ENCODE measurements at places on chromosomes 3 and 15.
A peak's percentile ranks its signal among the peaks of the same experiment; 100 is the strongest.

GRCh38 chr3:9211155-9211950 is 38.1 kb downstream of the SRGAP3 start:
- no peak for DNase-seq

DNA sequence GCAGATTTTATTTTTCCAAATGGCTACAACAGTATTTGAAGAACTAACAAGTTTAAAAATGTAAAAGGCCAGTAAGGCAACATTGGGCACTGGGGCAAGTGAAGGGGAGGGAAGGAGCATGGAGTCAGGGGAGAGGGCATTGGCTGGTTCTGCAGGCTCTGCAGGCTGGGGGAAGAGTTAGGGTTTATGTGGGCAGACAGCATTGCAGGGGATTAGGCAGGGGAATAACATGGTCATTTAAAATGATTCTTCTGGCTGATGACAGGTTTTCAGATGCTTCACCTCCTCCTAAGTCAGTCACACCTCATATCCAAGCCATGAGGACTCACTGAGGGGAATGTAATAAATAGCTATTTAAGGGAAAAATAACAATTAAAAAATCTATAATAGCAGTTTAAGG is 52.6 kb downstream of the BTD start:
- no peak for DNase-seq

- no peak for DNase-seq
Measured at GRCh38 chr3:4748701-4749378, 230.4 kb upstream of the BHLHE40 start.

DNA sequence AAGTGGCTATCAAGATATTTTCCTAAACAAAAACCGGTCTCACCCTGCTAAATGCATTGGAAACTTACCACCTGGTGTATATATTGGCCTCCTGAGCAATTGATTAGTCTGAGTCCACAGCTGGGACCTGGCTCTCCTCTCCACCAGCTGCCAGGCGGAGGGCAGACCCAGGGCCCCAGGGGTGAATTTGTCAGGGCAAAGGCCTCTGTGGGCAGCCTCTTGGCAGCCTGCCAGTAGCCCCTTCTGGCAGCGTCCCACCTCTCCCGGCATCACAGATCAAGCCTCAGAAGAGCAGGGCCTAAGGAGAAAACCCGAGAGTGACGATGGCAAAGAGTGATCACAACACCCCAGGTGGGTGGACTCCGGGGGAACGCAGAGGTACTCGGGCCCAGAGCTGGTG is 43.0 kb upstream of the IDH2 start:
- DNase-seq, result no peak

DNA sequence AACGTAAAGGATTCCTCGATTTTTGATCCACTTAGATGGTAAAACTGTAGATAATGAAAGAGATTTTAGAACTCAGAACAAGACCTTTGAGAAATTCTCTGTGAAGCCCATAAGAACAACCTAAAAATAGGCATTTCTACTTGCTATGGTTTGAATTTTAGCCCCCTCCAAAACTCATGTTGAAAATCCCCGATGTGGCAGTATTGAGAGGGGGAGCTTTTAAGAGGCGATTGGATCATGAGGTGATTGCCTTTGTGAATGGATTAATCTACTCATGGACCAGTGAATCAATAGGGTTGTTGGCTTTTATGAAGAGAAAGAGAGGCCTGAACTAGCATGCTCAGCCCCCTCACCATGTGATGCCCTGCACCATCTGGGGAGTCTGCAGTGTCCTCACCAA is 20.2 kb upstream of the AHSG start:
- no peak for DNase-seq

DNA sequence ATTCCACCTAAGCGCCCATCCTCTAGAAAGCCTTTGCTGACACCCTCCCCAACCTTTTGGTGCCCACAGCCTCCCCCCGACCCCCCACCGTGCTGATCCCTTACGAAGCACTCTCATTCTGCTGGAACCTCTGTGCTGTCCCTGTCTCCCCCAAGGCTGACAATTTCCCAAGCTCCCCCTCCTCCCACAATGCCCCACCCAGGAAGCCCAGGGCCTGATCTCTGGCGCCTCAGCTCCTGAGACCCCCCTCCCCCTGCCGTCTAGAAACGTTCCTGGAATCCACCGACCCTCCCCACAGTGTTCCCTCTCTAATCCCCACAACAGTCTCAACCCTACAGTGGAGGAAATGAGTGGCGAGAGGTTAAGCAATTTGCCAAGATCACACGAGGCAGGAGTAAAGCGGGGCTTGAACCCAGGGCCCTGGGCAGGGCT is 18.3 kb downstream of the MYL3 start:
- no peak for DNase-seq

DNA sequence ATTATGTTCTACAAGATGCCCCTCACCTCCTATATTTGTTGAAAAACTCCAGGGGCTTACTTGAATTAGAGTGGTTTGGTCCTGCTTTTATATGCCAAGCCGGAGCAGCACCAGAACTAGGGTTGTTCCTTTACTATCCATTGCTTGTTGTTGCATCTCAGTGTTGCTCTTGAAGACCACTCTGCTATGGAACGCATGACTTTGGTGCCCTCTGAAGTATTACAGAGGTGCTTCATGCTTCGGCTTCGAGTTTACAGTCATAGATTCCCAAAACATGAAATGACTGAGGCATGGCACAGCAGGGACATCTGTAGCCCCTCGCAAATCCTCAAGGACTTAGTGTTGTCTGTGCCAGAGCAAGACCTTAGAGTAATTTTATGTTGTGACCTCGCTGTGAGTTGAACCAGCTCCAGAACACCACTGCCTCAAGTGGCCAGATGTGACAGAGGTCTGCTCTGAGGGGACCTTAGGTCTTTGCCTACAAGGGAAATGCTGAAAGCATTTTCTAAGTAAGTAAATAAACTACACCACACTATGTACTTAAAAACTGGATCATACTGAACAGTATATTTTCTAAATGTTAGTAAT is 67.2 kb upstream of the SIAH2 start:
- peak; percentile 35 for DNase-seq

DNA sequence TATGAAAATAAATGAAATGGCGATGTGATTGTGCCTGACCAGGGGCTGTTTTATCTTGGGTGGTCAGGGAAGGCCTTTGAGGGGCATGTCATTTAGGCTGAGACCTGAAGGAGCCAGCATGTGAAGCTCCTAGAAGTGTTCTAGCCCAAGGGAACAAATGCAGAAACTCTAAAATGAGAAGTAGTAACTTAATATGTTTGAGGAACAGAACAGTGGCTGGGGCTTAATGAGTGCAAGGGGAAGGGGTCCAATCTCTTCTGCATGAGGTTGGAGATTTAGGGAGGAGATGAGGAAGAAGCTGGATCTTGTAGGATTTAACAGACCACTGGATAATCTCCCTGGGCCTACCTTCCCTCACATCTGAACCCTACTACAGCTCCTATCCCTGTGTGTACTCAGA is 110.5 kb downstream of the AKAP13 start:
- DNase-seq, result no peak

DNA sequence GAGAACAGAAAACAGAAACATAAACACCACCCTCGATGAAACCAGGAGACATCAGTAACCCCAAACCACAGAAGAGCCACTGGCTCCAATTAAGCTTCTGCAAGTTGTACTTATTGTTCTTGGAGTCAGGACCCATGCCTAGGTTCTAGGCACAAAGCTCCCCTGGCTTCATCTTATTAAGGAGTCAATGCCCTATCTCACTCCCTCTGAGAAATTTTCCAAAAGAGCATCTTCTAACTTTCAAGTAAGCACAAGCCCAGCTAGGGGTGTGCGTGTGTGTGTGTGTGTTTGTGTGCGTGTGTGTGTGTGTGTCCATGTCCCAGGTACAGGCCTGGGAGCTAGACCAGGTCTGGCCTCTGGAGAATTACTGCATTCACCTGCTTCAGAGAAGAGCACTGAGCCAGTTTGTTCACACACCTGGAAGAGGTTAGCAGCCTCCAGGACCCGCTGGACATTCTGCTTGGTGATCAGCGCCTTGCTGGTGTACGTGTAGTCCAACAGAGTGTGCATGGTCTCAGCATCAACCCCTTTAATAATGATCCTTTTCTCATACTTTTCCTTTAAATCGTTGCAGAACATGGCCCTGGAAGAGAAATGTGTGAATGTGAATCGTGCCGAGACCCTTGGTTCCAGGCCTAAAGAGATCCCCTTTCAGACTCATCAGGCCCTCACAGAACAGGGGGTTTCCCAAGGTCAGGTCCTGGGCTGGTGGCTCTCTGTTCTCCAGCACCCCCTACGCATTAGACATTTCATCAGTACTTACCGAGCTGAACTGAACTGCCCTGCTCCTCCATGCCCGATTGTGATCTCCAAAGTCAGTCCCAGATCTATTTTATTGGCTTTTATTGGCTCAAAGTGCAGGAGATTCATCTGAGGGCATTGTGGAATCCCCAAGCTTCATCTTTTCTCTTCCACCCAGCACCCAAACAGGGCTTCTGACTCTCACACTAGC is 27.8 kb downstream of the KLHL6 start:
- DNase-seq, result no peak

DNA sequence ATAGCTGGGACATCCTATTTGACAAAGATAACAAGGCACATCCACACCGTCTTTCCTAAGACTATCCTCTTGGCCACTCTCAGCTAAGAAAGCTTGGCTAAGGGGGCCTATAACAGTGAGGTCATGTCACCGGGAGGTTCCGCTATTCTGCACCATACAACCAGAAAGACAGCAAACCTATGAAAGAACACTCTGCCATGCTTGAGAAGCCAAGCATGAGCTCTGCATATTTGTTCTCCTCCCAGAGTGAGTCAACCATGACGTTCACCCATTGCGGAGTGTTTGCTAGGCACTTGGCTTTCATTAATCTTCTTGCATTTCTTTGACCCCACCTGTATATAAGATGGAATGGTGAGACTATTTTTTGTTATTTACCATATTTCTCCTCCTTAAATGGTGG is 141.2 kb downstream of the GMNC start:
- DNase-seq, result peak; percentile 25

DNA sequence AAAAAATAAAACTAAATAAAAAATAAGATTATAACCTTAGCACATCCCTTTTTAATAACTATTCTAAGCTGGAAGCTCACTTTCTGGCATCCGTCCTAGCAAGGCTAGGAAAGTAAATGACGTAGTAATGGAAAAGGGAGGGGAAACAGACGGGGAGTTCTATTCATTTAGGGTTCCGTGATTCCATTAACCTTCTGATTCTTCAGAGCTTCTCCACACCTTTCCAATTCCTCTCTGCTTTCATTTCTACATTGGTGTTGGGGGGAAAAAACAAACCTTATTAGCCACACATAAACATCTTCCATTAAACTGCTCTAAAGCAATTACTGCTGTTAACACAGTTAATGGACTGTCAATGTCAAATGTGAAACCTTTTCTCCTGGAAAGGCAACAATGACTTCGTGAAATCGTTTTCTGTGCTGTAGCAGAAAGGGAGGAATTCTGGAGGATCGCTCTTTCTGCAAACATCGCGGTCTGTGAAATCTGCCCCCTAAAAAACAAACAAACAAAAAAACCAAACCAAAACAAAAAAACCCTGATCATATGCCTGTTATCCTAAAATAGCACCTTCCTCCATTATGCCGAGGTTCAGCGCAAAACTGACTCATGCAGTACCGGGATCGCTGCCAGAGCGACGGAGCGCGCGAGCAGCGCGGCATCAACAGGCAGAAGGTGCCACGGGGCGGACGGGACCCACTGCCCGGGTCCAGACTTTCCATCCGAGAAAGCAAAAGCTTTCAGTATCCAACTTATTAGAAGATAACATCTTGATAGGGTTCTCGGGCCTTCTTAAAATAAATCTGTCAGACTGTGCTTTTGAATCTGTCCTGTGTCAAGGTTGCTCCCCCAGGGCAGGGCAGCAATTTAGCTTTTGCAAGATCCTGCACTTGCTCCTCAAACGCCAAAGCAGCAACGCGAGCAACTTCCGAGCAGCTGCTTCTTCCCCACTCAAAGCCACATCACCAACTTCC is 156.2 kb downstream of the FGF12 start:
- peak; percentile 20 for DNase-seq

GRCh38 chr15:81532001-81532400 is 158.0 kb upstream of the TMC3 start:
- no peak for DNase-seq

DNA sequence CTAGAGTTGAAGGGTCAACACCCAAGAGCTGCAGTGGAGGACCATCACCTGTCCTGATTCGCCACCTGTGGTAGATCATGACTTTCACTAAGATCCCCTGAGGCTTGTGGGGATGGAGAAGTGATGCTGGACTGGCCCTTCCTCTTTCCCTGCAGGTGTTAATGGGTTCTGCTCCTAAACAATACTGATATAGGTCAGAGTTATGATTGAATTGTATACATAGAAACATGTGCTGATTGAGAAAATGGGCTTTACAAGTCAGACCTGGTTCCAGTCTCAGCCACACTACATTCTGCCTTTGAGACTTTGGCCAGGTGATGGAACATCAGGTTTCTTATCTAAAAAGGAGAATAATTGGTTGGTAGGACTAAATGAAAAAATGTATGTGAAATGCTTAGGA is 418.9 kb upstream of the TPRG1 start:
- no peak for DNase-seq

DNA sequence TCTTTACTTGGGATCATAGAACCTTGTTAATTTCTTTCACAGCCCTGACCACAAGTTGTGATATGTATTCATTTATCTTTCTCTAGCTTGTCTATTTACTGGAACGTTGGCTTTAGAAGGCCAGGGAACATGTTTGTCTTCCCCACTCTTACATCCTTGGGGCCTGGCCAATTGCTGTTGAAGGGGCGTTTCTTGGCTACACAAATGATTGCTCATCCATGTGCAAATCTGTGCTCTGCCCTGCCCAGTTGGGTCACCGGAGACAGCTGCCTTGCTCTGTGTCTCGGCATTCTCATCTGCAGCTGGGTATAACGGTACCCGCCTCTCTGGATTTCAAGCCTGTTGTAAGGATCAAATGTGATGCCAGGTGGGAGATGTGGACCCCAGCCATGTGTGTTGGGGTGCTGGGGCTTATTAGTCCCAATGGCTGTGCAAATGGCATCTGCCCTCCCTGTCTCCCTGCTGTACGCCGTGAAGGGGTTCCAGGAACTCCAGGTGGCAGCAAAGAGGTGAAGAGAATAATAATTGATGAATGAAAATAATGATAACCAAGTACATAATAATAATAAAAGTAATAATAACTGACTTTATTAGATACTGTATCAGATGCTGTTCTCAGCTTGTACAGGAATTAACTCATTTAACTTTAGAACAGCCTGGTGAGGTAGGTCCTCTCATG is 24.0 kb upstream of the TLE3 start:
- no peak for DNase-seq

DNA sequence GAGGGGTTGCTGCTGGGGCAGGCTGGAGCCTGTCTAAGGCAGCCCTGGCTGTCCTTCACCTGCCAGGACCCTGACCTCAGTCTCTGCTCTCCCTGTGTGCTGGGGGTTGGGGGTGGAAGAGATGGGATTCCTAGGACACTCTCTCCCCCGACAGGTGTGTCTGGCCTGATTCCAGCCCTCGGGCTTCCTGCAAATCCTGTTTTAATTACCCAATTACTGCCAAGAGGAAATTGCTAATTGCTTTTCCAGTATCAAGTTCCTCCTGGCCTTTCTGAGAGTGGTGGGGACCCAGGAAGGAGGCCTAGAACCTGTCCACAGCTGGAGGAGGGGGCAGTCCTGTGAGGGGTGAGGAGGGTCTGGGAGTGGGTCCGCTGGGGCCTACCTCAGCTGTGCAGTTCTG is 15.8 kb downstream of the PLXNA1 start:
- peak; percentile 93 for DNase-seq

- peak; percentile 80 for DNase-seq
Measured at GRCh38 chr3:64150623-64151207, 74.6 kb downstream of the PRICKLE2 start.
